Osteocyte (in vitro differentiated cells): ENCODE measurements at places on chromosomes 16 and 17. TPM values are rescaled to one million over a fixed set of nuclear protein-coding genes. Genes with fewer than 3 reads are reported as not detected.
A peak's percentile ranks its signal among the peaks of the same experiment; 100 is the strongest.

GRCh38 chr17:3917391-3917931 lies 1.2 kb upstream of the P2RX1 start:
- no peak overlapping the region for H3K4me3 ChIP-seq
- H3K27ac ChIP-seq: no peak overlapping the region
- no peaks in the 10 kb centered on the region for H3K4me1 ChIP-seq
- no peaks in the 10 kb centered on the region for H3K36me3 ChIP-seq
- H3K27me3 ChIP-seq: peaks cover 4% of the 10 kb centered on the region

- H3K36me3 ChIP-seq: peaks cover 13% of the 10 kb centered on the region
- H3K4me3 ChIP-seq: no peak overlapping the region
- no peaks in the 10 kb centered on the region for H3K27me3 ChIP-seq
- no peak for DNase-seq
Measured at GRCh38 chr16:48321317-48322036, 63.7 kb downstream of the SIAH1 start.

DNA sequence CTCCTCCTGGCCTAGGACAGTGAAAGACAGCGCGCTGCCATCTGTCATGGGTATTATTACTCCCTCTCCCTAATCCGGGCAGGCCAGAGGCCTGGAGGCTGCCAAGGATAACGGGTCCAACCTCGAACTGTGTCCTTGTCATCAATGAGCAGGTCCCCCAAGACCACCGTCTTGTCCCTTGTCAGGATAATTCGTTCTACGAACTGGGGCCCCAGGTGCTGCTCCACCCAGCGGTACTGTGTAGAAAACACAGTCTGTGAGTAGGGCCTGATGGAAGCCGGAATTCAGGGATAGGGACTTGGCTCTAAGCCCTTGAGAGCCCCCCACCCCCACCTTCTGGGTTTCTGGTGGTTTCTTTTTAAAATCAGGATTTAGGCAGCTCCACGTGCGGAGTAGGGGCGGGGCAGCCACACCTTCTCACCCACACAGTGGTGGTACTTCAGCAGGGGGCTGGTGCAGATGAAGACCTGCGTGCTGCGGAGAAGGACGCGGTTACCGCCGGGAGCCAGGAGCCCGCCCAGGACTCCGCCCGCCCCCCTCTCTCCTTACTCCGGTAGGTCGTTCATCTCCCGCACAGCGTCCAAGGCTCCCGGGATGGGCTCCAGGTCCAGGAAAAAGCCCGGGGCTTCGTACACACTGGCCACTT lies 787 bp downstream of the NT5C start:
- H3K4me3 ChIP-seq: peak overlapping the region; percentile 88
- no peaks in the 10 kb centered on the region for H3K27me3 ChIP-seq
- H3K36me3 ChIP-seq: peaks cover 4% of the 10 kb centered on the region

- no peaks in the 10 kb centered on the region for H3K27me3 ChIP-seq
- peaks cover 2% of the 10 kb centered on the region for H3K4me1 ChIP-seq
- no peak overlapping the region for H3K4me3 ChIP-seq
Measured at GRCh38 chr17:77499699-77500435, 359.1 kb downstream of the SEC14L1 start.

The ZG16B gene
- total RNA-seq: not detected in 2 replicates

DNA sequence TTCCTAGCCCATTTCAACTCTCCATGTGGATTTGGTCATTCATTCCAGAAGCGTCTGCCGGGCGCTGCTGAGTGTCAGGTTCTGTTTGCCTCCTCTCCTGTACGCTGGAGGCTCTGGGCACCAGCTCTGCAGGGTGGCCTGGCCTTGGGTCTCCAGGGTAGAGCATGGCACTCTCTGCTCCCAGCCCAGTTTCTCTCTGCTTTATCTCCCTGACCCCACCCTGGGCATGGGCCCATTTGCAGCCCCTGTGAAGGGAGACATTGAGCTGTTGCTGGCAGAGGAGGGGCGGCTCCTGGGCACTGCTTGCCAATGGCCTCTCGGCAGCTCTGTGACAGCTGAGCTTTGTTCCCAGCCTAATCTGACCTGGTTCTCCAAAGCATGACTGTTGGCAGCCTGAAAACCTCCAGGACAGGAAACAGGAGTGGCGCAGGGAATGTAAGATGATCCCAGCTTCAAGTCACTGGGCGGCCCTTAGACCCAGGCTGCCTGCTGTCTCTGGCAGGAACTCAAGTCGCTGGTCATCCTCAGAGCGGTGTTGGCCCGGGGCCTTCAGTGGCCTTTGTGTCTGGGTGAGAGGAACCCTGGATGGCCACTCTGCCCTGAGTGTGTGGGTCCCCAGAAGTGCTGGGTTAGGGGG lies 146.8 kb downstream of the SEC14L1 start:
- peak overlapping the region; percentile 26 for H3K4me3 ChIP-seq
- H3K4me1 ChIP-seq: peaks cover 70% of the 10 kb centered on the region
- H3K27ac ChIP-seq: peak overlapping the region; percentile 98
- no peaks in the 10 kb centered on the region for H3K36me3 ChIP-seq
- DNase-seq: no peak
- H3K27me3 ChIP-seq: no peaks in the 10 kb centered on the region

GRCh38 chr16:10616419-10616755 lies 36.0 kb upstream of the EMP2 start:
- no peak for DNase-seq
- H3K4me1 ChIP-seq: peaks cover 3% of the 10 kb centered on the region
- H3K4me3 ChIP-seq: no peak overlapping the region
- no peak overlapping the region for H3K27ac ChIP-seq
- peaks cover 19% of the 10 kb centered on the region for H3K27me3 ChIP-seq

- peaks cover 11% of the 10 kb centered on the region for H3K4me1 ChIP-seq
- peaks cover 6% of the 10 kb centered on the region for H3K36me3 ChIP-seq
- DNase-seq: no peak
- no peaks in the 10 kb centered on the region for H3K27me3 ChIP-seq
Measured at GRCh38 chr17:57357392-57357784, 101.1 kb downstream of the MSI2 start.

The PITPNC1 gene
- total RNA-seq: 17.9 and 18.0 TPM in 2 replicates

The GP1BA gene
- not detected in 2 replicates for total RNA-seq

- no peak overlapping the region for H3K27ac ChIP-seq
- no peaks in the 10 kb centered on the region for H3K27me3 ChIP-seq
- H3K4me1 ChIP-seq: peaks cover 27% of the 10 kb centered on the region
- H3K36me3 ChIP-seq: peaks cover 19% of the 10 kb centered on the region
- no peak for DNase-seq
- no peak overlapping the region for H3K4me3 ChIP-seq
Measured at GRCh38 chr17:80807014-80807413, 184.6 kb upstream of the CHMP6 start.

DNA sequence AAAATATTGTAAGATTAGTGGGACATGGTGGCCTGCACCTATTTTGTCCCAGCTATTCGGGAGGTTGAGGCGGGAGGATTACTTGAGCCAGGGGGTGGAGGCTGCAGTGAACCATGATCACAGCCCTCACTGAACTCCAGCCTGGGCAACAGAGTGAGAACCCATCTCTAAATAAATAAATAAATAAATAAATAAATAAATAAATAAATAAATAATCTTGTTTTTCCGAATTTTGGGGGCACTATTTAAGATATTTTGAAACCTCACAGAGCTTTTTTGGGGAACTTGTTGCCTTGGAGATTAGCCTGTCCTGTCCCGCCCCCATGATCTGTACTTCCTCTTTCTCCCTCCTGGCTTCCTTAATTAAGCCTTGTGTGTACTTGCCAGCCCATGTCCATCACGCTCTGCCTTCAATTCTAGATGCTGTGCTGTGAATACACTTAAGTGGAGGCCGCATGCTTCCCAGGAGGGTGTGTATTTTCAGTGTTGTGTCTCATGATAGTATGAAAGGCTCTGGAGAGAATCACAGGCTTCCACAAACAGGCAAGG lies 4.4 kb downstream of the LGALS9 start:
- no peak for DNase-seq
- H3K4me3 ChIP-seq: no peak overlapping the region
- H3K36me3 ChIP-seq: peaks cover 4% of the 10 kb centered on the region
- H3K27me3 ChIP-seq: no peaks in the 10 kb centered on the region

DNA sequence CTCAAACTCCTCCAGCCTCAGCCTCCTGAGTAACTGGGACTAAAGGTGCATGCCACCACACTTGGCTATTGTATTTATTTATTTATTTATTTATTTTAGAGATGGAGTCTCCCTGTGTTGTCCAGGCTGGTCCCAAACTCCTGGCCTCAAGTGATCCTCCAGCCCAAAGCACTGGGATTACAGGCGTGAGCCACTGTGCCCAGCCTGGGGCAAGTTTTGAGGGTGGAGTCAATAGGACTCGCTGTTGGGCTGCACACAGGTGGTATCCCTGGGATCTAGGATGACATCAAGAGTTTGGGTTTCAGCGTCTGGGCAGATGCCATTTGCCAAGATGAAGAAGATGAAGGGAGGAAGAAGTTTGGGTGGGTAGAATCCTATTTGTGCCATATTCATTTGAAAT lies 213.9 kb downstream of the GSG1L start:
- no peaks in the 10 kb centered on the region for H3K4me1 ChIP-seq
- DNase-seq: no peak
- no peaks in the 10 kb centered on the region for H3K36me3 ChIP-seq
- no peak overlapping the region for H3K4me3 ChIP-seq
- H3K27me3 ChIP-seq: peaks cover 16% of the 10 kb centered on the region
- H3K27ac ChIP-seq: no peak overlapping the region

- no peaks in the 10 kb centered on the region for H3K36me3 ChIP-seq
- no peaks in the 10 kb centered on the region for H3K4me1 ChIP-seq
- no peak for DNase-seq
- no peaks in the 10 kb centered on the region for H3K27me3 ChIP-seq
Measured at GRCh38 chr17:19886116-19886515, 18.4 kb upstream of the ULK2 start.

The HIC1 gene
- total RNA-seq: 3.3 and 3.7 TPM in 2 replicates

The EPX gene
- total RNA-seq: not detected in 2 replicates

- H3K27ac ChIP-seq: no peak overlapping the region
- H3K27me3 ChIP-seq: no peaks in the 10 kb centered on the region
- peaks cover 2% of the 10 kb centered on the region for H3K36me3 ChIP-seq
- H3K4me3 ChIP-seq: no peak overlapping the region
Measured at GRCh38 chr17:62727916-62728672, 80.0 kb downstream of the MARCHF10 start.

- peaks cover 6% of the 10 kb centered on the region for H3K4me1 ChIP-seq
- peaks cover 4% of the 10 kb centered on the region for H3K27me3 ChIP-seq
- H3K36me3 ChIP-seq: no peaks in the 10 kb centered on the region
- no peak for DNase-seq
- no peak overlapping the region for H3K4me3 ChIP-seq
Measured at GRCh38 chr16:85428168-85428898, 184.8 kb upstream of the GSE1 start.

- no peak overlapping the region for H3K4me3 ChIP-seq
- H3K27ac ChIP-seq: no peak overlapping the region
- H3K36me3 ChIP-seq: peaks cover 7% of the 10 kb centered on the region
- DNase-seq: no peak
- H3K27me3 ChIP-seq: no peaks in the 10 kb centered on the region
- H3K4me1 ChIP-seq: peaks cover 2% of the 10 kb centered on the region
Measured at GRCh38 chr17:4900231-4901107, 1.1 kb downstream of the C17orf107 start.

GRCh38 chr16:78506367-78507193 lies 407.1 kb downstream of the WWOX start:
- peaks cover 19% of the 10 kb centered on the region for H3K4me1 ChIP-seq
- H3K27me3 ChIP-seq: no peaks in the 10 kb centered on the region
- H3K27ac ChIP-seq: no peak overlapping the region
- H3K36me3 ChIP-seq: no peaks in the 10 kb centered on the region
- DNase-seq: no peak

The CDH1 gene
- 0.21 TPM in 1 of 2 replicates, not detected in the other for total RNA-seq

The AATF gene
- total RNA-seq: 39.6 and 42.8 TPM in 2 replicates
